ENCODE measurements at places on chromosomes 7 and 10. TPM values are rescaled to one million over a fixed set of nuclear protein-coding genes. Genes with fewer than 3 reads are reported as not detected.

DNA sequence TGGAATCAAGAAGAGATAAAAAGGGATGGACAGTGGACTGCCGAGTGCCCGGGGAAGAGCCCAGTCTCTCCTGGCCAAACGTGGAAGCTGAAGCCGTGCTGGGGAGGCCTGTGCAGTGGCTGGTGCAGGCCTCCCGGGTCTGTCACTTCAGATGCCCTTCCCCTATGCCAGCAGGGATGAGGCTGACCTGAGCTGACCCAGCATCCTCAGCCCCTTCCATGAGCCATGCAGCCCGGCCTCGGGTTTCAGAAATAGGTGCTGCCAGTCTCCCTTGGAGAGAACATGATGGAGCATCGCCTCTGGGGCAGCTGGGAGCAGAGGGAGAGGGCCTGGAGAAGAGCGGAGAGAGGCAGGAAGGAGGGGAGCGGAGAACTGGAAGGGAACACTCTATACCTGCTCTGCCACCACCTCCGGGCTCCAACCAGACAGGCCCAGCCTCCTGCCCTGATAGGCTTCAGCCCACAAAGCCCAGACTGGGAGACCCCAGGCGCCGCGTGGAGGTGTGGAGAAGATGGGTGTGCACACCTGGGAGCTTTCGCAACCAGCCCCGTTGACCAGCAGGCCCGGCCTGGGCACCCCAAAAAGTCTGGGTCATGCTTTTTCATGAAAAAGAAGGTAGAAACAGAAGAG, 68.6 kb upstream of the PPP2R2D start:
- DNase-seq: no peak

DNA sequence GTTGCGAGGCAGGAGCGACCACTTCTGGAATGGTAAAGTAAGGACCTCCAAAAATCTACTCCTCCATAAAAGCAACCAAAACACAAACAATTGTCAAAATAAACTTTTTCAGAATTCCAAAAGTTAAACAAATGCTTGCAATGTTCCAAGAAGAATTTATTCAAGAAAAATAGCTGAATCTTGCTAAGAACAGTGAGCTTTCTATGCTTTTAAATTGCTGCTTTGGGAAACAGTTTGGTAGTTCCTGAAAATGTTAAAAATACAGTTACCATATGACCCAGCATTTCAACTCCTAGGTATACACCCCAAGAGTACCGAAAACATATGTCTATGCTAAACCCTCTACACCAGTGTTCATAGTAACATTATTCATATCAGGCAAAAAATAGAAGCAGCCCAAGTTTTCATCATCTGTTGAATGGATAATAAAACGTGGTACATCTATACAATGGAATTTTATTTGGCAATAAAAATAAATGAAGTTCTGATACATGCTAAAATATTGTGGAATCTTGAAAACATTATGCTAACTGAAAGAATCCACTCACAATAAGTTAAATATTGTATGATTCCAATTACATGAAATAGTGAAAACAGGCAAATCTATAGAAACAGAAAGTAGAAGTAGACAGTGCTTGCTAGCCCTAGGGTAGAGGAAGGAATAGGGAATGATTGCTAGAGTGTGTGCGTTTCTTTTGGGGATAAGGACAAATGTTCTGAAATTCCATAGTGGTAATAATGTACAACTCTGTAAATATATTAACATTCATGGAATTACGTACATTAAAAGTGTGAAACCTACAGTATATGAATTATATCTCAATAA, 57.0 kb downstream of the LRRN3 start:
- no peak for DNase-seq

DNA sequence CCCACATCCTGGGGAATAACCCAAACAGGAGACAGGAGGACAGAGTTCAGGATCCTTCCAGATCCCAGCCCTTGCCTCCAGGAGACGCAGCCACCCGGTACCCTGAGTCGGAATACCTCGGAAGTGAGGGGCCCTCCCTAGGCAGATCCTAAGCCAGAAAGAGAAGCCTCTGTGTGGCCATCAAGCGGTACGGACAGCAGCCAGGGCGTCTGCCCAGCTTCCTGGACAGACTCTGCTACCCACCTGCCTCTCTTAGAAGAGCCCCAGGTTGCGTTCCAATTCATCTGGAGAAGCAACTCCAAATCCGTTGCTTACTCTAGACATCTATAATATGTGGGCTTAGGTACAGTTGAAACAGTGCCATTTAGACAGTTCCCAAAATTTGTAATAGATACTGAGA, 220.2 kb upstream of the SH2B2 start:
- no peak for DNase-seq

GRCh38 chr7:154287356-154287755, 235.2 kb downstream of the DPP6 start:
- no peak for DNase-seq

DNA sequence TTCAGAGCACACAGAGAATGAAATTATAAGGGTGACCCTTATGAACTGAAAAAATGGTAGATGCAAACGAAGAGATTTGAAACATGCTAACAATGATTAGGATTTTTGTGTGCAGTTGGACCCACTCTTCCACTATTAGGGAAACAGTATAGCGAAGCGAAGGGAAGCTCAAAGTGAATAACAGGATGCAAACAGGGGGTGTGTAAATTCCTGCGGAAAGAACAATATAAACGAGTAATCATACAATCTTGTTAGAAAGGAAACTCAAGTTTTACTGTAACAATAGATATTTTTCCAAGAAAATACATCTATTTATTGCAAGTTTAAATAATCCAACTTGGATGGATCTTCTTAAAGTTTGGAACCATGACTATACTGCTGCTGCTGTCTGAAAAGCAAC, 14.7 kb downstream of the AHR start:
- no peak for DNase-seq

- DNase-seq: no peak
Observed at GRCh38 chr7:151830121-151830830, 46.6 kb downstream of the PRKAG2 start.

GRCh38 chr7:100612730-100613390, 520 bp downstream of the MOSPD3 start:
- no peak for DNase-seq

DNA sequence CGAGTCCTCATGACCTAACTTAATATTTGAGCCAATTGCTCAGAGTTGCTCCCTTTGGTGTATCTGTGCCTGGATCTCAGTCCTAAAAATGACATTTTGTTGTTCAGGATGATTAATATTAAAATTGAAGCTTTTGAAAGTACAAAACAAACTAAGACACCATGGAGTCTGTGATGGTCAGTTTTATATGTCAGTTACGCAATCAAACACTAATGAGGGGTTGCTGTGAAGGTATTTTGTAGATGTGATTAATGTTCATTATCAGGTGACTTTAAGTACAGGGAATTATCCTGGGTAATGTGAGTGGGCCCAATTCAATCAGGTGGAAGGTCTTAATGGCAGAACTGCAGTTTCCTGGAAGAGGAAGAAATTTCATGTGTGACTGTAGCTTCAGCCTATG, 546.7 kb downstream of the REEP3 start:
- DNase-seq: no peak

GRCh38 chr7:116809636-116810266, 52.6 kb upstream of the CAPZA2 start:
- DNase-seq: peak; percentile 61

DNA sequence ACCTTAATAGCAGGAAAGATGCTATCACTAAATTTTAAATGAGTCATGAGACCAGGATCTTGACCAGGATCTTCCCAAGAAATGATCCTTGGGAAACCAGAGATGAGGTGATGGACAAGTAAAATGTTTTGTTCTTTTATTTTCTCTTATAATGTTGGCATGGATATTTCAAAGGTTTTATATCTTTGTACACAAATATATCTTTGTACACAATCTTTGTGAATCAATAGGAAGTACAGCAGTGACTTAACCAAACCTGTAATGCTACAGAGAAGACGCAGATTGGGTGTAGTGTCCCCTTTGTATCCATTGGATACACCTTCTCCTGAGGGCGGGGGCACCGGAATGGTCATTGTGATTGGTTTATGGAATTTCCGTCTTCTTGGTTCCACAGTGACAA, 180.1 kb upstream of the CCDC6 start:
- no peak for DNase-seq

GRCh38 chr7:149007146-149007545, 21.2 kb downstream of the PDIA4 start:
- DNase-seq: no peak

DNA sequence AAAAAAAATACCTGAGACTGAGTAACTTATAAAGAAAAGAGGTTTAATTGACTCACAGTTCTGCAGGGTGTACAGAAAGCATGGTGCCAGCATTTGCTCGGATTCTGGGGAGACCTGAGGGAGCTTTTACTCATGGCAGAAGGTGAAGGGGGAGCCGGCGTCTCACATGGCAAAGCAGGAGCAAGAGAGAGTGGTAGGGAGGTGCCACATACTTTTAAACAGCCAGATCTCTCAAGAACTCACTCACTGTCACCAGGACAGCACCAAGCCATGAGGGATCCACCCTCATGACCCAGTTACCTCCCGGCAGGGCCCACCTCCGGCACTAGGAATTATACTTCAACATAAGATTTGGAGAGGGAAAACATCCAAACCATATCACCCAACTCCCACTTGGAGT, 25.8 kb downstream of the MSRB2 start:
- no peak for DNase-seq

DNA sequence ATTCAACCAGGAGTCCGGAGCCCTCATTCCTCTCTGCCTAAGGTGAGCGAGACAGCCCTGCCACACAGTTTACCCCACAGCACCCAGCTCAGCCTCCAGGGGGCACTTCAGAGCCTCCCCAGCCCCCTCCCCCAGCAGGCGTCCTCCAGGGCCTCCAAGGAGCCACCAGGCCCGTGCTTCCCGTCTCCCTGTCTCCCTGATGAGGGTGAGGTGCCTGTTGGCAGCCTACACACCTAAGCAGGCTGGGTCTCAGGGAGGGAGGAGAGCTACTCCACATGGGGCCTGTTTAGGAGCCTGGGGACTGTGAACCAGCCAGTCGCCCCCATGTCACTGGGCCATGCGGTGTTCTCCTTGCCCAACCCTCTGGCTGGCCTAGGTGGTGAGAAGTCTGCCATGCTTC, 28.9 kb upstream of the TRIM8 start:
- no peak for DNase-seq

- DNase-seq: no peak
Observed at GRCh38 chr7:2134740-2135139, 98.0 kb downstream of the MAD1L1 start.

DNA sequence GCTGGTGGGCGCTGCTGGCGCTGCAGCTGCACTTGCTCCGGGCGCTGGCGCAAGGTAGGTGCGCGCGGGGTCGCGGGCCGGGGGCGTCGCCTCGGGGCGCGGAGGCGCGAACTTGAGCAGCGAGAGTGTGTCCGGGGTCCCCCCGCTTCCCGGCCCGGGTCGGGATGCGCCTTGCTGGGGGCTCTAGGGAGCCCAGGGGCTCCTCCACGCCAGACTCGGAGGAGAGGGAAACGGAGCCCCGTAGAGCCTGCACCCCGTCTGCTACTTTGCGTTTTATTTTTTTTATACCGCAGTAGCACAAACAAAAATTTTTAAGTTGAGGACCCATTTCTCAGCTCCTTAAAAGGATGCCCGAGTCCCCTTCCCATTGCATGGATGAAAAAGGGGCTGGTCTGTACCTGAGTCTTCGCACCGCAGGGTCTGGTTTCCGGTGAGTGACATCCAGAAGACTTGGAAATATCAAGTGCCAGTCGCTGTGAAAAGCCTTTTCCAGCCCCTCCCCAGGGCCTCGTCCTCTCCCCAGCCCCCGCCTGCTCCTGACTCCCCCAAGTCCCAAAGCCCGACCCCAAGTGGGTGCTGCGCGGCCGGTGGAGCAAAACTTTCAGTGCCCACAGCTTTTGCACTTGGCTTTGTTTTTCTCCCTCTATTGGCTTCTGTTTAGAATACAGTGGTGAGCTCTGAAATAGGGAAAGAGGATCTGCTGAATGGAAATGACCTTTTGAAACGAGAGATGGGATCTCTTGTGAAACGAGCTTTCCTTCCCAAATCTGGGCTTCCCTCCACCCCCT, 973 bp downstream of the SDK1 start:
- no peak for DNase-seq

GRCh38 chr10:114571316-114571999, 86.6 kb downstream of the ABLIM1 start:
- DNase-seq: no peak

DNA sequence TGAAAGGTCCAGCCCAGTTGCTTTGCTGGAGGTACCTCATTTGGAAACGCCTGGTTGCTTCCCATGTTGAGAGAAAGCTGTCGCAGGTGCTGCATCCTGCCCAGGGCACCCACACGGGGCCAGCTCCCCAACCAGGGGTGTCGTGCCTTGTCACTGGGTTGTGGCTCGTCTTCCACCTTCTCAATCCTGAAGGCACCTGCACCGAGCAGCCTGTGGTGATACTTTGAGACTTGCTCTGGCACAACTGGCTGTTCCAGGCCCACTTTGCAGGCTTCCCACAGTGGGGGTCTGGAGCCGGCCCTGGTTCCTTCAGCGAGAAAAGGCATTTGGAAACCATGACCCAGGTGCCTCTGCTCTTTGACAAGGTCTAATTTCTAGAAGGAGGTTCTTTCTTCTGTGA, 197.3 kb upstream of the PPP2R2D start:
- DNase-seq: no peak

DNA sequence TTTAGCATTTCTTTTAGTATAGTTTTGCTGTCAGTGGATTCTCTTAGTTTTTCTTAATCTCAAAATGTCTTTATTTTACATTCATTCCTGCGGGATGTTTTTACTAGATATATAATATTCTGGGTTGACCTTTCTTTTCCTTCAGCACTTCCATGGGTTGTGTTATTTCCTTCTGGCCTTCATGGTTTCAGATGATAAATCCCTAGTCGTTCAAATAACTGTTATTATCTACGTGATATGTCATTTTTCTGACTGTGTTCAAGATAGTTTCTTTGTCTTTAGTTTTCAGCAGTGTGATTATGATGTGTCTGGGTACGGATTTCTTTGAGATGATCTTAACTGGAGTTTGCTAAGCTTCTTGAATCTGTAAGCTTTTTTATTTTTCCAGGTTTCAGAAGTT, 75.7 kb upstream of the ELN start:
- DNase-seq: no peak

Gene CDK1
- 104 TPM for total RNA-seq

Gene EFCAB10
- not detected for total RNA-seq

Gene RNF133
- 0.08 TPM for total RNA-seq

Gene TNS3
- total RNA-seq: 38.2 TPM

Gene IFRD1
- total RNA-seq: 33.7 TPM

Gene KEL
- not detected for total RNA-seq

Gene TPST1
- 46.4 TPM for total RNA-seq

Gene GBX1
- not detected for total RNA-seq

Gene MMD2
- not detected for total RNA-seq

Gene NEUROD6
- total RNA-seq: not detected

Gene GJD4
- total RNA-seq: not detected

Gene AEBP1
- not detected for total RNA-seq

Gene GPR85
- 3.5 TPM for total RNA-seq

Gene PSPH
- 90.8 TPM for total RNA-seq

All from HT1080 (cell line).